ENCODE measurements at places on chromosomes 3 and 15.
A peak's percentile ranks its signal among the peaks of the same experiment; 100 is the strongest.

DNA sequence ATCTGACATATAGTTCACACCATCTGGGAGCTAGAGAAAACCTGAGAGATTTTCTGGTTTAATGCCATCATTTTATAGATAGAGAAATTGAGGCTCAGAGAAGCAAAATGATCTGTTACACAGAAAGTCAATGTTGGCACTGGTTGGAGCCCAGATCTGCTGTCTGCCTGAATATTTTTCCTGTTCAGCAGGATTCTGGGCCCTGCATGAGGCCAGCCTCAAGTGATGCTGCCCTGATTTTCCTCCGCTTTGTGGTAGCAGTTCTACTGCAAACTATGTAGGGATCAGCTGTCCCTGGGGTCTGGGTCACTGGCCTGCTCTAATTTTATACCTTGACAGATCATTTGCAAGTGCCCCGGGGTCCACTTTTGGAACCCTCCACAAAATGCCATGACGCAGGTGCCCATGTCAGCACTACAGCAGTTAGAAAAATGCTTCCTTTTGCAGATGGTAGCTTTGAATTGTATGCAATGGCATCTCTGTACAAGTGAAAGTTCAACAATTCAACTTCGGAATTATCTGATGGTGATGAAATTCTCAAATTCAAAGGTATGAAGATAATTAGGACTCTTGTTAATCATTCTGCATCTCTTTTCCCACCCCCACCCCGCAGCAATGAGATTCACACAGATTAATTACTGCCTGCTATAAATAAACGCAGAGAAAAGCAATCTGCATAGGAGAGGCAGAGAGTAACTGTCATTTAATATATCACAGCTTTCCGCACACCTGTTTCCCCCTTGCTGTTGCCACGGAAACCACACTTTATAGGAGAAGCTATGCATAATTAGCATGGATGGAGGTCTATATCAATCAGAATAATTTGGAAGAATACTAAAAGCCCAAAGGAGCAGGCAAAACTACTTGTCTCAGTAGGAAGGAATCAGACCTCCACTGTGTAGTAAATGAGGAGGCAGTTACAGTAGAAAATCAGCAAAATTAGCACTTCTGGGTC, 222.6 kb downstream of the PDCD6IP start:
- no peak for DNase-seq

DNA sequence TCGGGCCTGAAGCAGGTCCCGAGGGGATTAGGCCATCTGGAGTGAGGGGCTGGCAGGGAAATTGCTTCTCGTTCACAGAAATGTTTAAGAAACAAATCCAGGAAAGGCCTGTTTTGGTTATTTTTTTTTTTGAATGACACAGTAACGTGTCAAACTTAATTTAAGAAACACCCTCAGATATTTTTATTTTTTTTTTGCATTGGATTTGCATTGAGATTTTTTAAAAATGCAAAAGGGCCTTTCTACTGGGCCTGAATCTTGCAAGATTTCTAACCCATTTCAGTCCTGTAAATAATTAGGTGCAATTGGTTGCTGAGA, 25.0 kb upstream of the KLF13 start:
- DNase-seq = no peak

DNA sequence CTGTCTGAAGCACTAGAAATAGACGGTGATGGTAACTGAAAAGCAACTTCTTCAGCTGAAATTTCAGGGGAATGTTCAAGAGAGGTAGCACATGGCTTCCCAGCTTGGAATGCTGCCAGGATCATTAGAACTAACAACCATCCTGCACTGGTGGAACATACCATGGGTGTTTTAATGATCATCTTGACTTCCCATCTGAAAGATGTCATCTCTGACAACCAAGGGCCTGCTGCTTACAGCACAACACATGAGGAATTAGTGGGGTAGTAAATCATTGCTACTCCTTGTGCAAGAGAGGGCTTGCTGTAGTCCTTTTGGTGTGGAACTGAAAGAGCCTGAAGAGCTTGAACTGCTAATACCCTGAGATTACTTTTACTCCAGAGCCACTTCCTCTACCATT, 853.7 kb downstream of the MCTP2 start:
- no peak for DNase-seq

- DNase-seq = no peak
These were observed 83.8 kb downstream of the ASB7 start for GRCh38 chr15:100686021-100686724.

DNA sequence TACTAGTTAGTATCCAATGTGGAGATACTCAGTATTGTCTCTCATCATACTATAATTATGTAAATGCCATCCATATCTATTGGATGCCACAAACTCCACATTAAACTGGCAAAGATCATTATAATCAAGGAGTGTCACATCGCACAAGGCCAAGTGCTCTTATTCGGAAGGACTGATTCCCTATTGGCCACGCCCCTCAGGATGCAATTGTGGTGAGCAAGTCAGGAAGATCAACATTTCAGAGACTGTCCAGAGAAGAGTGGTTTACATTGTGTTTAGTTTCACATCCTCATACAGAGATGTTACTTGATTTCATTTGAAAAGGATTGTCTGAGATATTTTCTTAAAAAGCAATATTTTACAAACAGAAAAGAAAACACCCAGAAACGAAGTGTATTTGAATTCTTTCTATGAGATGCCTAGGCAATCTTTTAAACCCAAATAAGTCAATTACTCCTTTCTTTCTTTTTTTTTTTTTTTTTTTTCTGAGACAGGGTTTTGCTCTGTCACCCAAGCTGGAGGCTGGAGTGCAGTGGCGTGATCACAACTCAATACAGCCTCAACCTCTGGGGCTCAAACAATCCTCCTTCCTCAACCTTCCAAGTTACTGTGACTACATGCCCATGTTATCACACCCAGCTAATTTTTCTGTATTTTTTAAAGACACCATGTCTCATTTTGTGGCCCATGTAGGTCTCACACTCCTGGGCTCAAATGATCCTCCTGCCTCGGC, 369.1 kb downstream of the RBMS3 start:
- DNase-seq = no peak

- no peak for DNase-seq
These were observed 131.1 kb downstream of the ANO10 start for GRCh38 chr3:43490640-43491185.

- DNase-seq = no peak
These were observed 22.6 kb downstream of the SRP14 start for GRCh38 chr15:40016224-40016865.

DNA sequence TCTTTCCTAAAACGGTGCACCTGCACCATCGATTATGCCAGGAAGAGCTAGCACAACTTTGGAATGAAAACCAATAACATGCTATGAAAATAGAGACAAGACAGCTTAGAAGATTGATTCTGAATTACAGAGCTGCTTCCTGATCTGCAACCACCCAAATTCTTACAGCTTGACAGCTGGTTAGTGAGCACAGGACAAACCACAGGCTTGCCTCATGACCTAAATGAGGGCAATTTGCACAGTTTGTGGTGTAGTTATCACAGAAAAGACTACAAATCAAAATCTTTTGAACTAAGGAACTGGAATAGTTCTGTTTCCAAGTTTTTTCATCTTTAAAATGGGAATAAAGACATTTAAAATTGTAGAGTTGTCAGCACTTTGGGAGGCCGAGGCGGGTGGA, 533.5 kb downstream of the NAALADL2 start:
- peak; percentile 45 for DNase-seq

DNA sequence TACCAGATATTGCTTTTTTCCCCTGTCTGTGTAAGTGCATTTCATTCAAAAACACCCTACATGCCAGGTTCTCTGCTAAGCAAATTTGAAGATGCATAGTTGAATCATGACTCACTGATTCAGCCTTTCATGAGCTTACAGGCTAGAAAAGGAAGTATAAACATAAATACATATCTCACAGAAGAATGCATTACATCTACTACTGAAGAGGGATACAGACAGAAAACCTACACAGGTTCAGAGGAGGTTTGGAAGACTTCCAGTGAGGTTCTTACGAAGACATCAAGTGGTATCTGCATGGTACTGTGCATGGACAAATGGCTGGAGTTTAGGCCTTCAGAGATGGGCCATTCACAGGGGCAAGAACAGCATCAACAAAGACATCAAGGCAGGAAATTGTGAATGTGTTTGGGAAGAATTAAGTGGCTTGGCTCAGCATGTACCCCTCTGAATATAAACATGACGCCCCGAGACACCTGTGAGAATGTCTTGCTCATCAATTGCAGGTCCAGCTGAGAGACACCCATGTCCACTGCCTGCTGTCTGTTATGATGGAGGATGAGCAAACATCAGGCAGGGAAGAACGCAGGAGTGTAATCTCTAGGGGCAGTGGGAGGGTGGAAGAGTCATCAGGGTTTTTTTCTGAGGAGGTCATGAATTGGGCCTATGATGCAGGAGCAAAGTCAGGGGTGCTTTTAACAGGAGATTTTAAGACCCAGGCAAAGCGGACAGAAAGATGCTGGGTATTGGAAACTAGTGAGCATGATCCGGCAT, 105.1 kb upstream of the GALNT15 start:
- DNase-seq = peak; percentile 95

DNA sequence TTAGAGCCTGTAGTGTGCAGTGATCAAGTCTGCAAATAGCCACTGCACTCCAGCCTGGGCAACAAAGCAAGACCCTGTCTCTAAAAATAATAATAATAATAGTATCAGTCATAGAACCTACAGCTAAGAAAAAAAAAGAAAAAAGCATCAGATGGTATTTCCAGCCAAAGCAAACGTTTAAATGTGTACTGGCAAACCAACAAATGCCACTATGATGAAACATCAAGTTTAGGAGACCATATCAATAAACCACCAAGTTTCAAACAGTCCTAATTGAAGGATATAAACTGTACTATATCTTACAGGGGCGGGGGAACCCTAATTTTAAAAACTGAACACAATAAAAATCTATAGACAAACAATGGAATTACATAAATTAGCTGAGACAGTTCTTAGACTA, 6.4 kb downstream of the UBP1 start:
- DNase-seq = no peak

- no peak for DNase-seq
These were observed 22.6 kb upstream of the LRTM1 start for GRCh38 chr3:54950391-54951003.

DNA sequence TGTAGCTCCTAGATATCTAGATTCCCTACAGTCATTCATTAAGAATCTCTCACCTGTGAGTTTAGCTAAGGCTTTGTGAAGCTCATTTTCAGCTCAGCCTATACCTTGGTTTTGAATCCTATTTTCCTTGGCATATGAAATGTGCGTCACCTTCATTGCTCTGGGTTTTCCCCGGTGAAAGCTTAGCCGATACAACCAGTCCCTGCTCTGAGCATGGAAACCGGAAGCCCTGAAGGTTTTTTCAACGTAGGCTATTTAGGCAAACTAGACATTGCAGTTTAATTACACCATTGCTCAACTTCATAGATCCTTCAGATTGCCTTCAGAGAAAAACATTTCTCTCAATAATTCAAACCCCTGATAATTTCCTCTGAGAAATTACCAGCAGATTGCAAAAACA, 206.8 kb upstream of the TPRG1 start:
- no peak for DNase-seq

GRCh38 chr3:7684182-7684715, 817.4 kb upstream of the LMCD1 start:
- no peak for DNase-seq

GRCh38 chr3:76311941-76312340, 526.6 kb upstream of the ZNF717 start:
- DNase-seq = no peak

DNA sequence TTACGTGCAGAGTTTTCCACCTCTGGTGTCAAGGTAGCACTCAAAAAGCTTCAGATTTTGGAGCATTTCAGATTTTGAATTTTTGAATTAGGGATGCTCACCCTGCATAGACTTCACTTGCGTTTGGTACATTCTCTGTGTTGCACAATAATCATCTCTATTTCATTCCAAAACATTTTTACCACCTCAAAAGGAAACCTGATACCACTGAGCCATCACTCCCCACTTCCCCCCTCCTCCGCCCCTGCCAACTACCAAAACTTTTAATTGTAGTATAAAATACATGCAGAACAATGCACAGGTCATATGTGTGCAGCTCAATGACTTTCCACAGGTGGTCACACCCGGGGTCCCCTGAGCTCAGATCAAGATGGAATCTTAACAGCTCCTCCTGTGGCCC, 208.8 kb downstream of the SV2B start:
- no peak for DNase-seq

- DNase-seq = no peak
These were observed 5.2 kb upstream of the CPLX3 start for GRCh38 chr15:74821091-74821789.

DNA sequence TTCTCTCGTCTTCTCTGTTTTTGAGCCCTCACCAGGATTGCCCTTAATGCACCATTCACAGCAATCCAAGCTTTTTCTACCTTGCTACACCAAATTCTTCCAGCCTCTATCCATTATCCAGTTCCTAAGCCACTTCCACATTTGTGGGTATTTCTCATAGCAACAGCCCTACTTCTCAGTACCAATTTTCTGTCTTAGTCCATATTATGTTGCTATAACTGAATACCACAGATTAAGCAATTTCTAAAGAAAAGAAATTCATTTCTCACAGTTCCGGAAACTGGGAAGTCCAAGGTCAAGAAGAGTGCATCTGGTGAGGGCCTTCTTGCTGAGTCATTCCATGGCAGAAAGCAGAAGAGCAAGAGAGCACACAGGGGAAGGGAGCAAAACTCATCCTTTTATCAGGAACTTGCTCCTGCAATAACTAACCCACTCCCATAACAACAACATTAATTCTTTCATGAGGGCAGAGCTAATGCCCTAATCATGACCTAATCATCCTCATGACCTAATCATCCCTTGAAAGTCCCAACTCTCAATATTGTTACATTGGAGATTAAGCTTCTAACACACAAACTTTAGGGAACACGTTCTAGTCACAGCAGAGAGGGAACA, 9.7 kb upstream of the EIF1B start:
- DNase-seq = peak; percentile 73

- no peak for DNase-seq
These were observed 7.3 kb downstream of the SRPRB start for GRCh38 chr3:133812872-133813271.

GRCh38 chr3:194330160-194330559, 21.0 kb downstream of the CPN2 start:
- DNase-seq = no peak

DNA sequence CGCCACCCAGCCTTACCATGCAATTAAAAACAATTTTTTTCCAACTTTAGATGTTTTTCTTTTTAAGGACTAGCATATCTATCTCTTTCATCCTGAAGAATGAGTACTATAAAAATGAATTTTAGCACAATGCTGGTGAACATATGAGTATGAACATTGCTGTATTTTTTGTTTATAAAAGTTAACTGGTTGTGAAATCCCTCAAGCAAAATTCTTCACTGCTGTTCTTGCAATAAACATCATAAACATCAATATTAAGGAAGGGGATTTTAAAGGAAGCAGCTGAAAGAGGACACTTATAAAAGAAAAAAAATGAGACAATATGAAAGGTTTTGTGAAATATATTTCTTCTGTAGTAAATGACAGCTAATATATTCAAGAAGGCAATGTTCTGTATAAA, 3.0 kb downstream of the PLSCR4 start:
- DNase-seq = no peak
